Cardiac fibroblast (primary cell): ENCODE measurements at places on chromosomes 12 and 14.

GRCh38 chr12:119808441-119808840 lies 68.7 kb downstream of the CIT start:
- no peak for DNase-seq

DNA sequence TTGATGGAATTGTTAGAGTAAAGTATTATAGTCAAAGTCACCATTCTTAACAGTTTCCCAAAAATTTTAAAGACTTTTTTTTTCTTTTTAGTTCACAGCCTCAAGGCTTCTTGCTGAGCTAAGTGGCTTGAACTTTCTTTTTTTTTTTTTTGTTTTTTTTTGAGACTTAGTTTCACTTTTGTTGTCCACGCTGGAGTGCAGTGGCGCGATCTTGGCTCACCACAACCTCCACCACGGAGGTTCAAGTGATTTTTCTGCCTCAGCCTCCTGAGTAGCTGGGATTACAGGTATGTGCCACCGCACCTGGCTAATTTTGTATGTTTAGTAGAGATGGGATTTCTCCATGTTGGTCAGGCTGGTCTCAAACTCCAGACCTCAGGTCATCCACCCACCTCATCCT lies 92.8 kb downstream of the SETD3 start:
- DNase-seq, result no peak

- no peak for DNase-seq
Observed at GRCh38 chr12:106705971-106706370, 68.5 kb upstream of the RIC8B start.

- no peak for DNase-seq
Observed at GRCh38 chr14:84929086-84929485, 600.9 kb upstream of the FLRT2 start.
